ENCODE measurements at places on chromosomes 16 and 17. TPM values are rescaled to one million over a fixed set of nuclear protein-coding genes. Genes with fewer than 3 reads are reported as not detected.

Gene SULT1A1
- 18.5 TPM for total RNA-seq

DNA sequence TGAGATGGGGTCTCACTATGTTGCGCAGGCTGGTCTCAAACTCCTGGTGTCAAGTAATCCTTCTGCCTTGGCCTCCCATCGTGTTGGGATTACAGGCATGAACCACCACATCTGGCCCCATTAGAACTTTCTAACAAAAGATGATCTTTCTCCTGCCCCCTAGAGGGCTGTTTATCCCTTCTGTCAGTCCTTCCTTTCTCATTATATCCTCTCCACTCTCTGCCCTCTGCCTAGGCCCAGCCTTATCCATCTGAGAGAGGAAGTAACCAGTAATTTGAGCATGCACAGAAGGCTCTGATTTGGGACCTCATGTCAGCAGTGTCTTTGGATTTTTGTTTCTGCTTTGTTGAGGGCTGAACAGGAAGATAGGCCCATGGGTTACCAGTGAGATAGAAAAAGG is 4.4 kb upstream of the DHX40 start:
- no peak overlapping the region for H3K27ac ChIP-seq
- no peak overlapping the region for H3K4me3 ChIP-seq
- H3K36me3 ChIP-seq, result peaks cover 4% of the 10 kb centered on the region

Gene MPV17L
- total RNA-seq, result 0.05 TPM

- no peak for DNase-seq
- peaks cover 20% of the 10 kb centered on the region for H3K4me1 ChIP-seq
- no peaks in the 10 kb centered on the region for H3K27me3 ChIP-seq
- H3K36me3 ChIP-seq, result no peaks in the 10 kb centered on the region
- no peak overlapping the region for H3K4me3 ChIP-seq
- peak overlapping the region; percentile 95 for H3K27ac ChIP-seq
Observed at GRCh38 chr16:81008505-81008789, 1.4 kb downstream of the CENPN start.

Gene TEX19
- not detected for total RNA-seq

- no peak overlapping the region for H3K4me3 ChIP-seq
- H3K27ac ChIP-seq, result no peak overlapping the region
- no peaks in the 10 kb centered on the region for H3K36me3 ChIP-seq
- no peaks in the 10 kb centered on the region for H3K4me1 ChIP-seq
- H3K27me3 ChIP-seq, result no peaks in the 10 kb centered on the region
Observed at GRCh38 chr17:14011740-14012405, 57.4 kb upstream of the COX10 start.

Gene MGRN1
- 103 TPM for total RNA-seq

GRCh38 chr17:50541716-50542688 is 5.0 kb upstream of the SPATA20 start:
- H3K27ac ChIP-seq, result peak overlapping the region; percentile 61
- no peaks in the 10 kb centered on the region for H3K27me3 ChIP-seq
- H3K36me3 ChIP-seq, result no peaks in the 10 kb centered on the region
- peak overlapping the region; percentile 61 for H3K4me3 ChIP-seq

DNA sequence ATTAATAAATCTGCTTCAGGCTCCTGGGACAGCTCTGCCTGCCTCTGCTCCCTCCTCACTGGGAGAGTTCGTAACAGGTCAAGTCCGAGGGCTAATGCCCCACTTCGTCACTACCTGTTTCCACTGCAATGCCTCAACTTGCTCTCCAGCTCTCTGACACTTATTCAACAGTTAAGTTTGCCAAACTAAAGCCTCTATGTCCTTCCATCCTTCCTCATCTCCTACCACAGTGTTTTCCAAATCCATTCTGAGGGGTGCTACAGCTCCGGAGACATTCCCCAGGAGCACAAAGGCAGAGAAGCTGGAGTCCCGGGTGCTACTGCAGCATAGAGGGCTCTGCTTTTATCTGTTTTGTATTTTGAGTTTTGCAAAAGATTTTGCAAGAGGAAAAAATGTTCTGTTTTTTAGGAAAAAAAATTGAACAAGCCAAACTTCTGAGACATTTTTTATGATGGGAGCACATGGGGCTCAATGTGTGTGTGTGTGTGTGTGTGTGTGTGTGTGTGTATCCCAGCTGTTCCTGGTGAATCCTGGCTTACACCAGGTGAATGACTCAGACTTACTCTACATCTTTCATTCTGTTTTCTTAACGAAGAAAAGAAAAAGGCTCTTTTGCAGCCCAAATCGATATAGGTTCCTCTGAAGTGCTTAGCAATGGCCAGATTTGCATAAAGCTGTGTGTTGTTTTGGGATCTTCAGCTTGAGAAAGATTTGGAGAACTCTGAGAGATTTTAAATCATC is 46.1 kb upstream of the MYOCD start:
- H3K4me1 ChIP-seq, result no peaks in the 10 kb centered on the region
- H3K27ac ChIP-seq, result no peak overlapping the region
- no peaks in the 10 kb centered on the region for H3K27me3 ChIP-seq
- no peak overlapping the region for H3K4me3 ChIP-seq

Gene ALOX15
- total RNA-seq, result 0.60 TPM

GRCh38 chr16:66155933-66156332 is 210.6 kb upstream of the CDH5 start:
- H3K4me3 ChIP-seq, result no peak overlapping the region
- no peaks in the 10 kb centered on the region for H3K27me3 ChIP-seq
- H3K27ac ChIP-seq, result no peak overlapping the region
- H3K36me3 ChIP-seq, result no peaks in the 10 kb centered on the region

DNA sequence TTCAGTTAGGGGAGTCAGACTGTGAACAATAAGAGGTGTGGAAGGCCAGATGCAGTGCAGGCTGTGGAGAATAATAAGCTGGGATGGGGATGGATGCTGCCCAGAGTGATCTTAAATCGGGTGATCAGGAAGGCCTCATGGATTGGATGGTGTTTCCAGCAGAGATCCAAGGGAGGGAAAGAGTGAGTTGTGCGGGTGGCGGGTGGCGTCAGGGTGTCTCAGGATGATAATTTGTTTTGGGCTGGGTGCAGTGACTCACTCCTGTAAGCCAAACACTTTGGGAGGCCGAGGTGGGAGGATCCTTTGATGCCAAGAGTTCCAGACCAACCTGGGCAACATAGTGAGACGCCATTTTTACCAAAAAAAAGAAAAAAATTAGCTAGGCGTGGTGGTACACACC is 7.9 kb downstream of the CLUAP1 start:
- no peaks in the 10 kb centered on the region for H3K27me3 ChIP-seq
- H3K4me1 ChIP-seq, result peaks cover 30% of the 10 kb centered on the region
- H3K4me3 ChIP-seq, result no peak overlapping the region
- peaks cover 24% of the 10 kb centered on the region for H3K36me3 ChIP-seq
- peak overlapping the region; percentile 73 for H3K27ac ChIP-seq

Gene PABPN1L
- not detected for total RNA-seq

DNA sequence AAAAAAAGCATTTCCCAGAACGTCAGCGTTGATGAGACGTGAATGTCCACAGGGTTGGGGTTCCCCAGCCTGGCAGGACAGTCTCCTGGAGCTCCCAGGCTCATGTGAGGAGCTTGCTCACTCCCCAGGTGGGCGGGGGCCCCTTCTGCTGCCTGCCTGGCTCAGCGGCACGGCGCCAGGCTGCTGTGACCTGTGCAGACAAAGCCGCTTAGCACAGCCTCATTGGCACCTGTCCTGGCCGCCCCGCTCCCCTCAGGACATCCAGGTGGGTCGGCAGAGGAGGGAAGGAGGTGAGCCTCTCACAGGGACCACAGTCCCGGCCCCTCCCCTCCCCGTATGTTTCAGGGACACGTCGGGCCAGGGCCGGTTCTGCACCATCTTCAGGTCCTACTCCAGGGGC is 12.9 kb upstream of the WFIKKN1 start:
- no peaks in the 10 kb centered on the region for H3K36me3 ChIP-seq
- H3K4me3 ChIP-seq, result no peak overlapping the region
- no peak overlapping the region for H3K27ac ChIP-seq

Gene RASD1
- total RNA-seq, result 2.5 TPM

DNA sequence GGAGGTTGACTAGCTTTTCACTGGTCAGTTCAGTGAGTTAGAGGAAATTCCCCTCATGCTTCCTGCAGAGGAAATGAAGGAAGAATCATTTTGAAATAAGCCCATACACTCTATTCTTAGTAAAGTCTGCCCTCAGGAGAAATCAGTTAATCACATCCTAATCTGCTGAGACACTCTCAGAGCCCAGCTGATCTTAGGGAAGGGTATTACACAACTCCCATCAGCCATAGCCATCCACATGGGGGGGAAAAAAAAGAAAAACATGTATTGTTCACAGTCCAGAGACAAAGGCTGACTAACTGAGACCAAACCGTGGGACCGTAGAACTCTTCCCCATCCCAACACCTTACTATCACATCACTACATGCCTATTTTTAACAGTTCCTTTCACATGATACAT is 722.3 kb downstream of the CDH8 start:
- no peaks in the 10 kb centered on the region for H3K36me3 ChIP-seq
- H3K4me1 ChIP-seq, result no peaks in the 10 kb centered on the region
- DNase-seq, result no peak
- H3K4me3 ChIP-seq, result no peak overlapping the region
- H3K27ac ChIP-seq, result no peak overlapping the region
- no peaks in the 10 kb centered on the region for H3K27me3 ChIP-seq
